ENCODE measurements at places on chromosomes 2 and 18.

- DNase-seq, result no peak
Observed at GRCh38 chr2:168355779-168356476, 100.1 kb upstream of the CERS6 start.

DNA sequence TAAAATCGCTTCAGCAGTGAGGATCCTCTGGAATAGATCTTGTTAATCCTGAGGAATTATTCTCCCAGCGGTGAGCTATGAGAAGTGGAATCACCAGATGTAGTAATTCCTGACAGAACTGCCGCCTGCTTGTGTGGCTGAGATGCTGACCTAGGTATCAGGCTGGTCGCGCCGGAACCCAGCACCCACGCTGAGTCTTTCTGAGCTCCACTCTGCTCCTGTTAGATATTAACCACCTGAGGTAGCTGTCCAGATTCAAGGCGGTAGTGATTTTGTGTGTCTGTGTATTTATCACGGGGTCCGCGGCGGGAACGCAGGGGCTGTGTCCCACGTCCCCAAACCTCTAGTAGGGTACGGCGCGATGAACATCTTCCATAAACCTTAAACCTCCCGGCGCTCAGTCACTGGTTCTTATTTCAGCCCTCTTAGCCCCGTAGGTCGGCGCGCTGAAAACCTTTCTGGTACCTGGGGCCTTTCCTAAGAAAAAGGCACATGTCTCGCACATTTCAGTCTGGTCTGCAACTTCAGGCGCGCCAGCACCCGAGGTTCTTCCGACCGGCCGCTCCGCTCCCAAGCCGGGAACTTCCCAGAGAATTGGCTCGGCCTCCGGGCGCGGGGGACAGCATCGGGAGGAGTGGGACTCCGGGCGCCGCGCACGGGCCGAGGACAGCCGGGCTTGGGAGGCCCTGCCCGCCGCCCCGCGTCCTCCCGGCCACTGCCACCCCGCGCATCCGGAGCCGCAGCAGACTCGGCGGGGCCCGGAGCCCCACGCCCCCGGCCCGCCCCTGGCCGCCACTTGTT, 542 bp upstream of the CNNM3 start:
- peak; percentile 66 for DNase-seq

- DNase-seq, result no peak
Observed at GRCh38 chr2:128227862-128228261, 90.8 kb downstream of the HS6ST1 start.

DNA sequence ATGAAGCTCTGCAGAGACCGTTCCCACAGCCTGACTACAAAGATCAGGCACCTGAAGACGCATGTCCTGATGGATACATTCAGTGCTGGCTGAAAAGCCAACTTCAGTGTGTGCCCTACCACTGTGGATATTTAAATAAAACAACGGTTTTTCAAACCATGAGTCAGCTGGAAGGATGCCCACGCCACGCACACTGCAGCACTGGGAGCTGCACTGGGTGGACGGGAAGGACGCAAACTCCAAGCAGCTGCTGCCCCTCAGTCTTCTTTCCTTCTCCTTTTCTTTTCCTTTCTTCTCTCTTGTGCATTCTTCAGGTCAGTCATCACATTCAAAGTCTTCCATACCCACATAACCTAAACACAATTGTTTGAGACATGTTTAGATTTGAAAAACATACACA, 7.9 kb downstream of the TMEM18 start:
- DNase-seq, result no peak

DNA sequence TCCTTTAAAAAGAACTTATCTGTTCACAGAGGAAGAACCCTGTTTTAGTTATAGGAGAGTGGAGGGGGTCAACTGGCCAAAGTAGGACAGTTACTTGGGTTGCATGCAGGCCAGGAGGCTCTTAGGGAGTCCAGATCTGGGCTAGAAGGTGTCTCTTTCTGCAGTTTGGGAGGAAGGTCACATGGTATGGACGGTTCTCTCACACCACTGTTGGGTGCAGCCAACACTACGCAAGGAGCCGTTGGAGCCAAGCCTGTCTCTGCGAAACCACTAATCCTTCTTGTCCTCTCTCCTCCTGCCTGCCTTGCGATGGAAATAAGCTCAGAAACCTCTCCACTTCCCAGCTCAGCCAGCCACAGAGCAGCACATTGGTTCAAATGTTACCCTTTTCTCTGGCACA, 105.9 kb upstream of the TGFA start:
- DNase-seq, result no peak

GRCh38 chr2:226130192-226130591, 669.4 kb downstream of the IRS1 start:
- DNase-seq, result no peak

DNA sequence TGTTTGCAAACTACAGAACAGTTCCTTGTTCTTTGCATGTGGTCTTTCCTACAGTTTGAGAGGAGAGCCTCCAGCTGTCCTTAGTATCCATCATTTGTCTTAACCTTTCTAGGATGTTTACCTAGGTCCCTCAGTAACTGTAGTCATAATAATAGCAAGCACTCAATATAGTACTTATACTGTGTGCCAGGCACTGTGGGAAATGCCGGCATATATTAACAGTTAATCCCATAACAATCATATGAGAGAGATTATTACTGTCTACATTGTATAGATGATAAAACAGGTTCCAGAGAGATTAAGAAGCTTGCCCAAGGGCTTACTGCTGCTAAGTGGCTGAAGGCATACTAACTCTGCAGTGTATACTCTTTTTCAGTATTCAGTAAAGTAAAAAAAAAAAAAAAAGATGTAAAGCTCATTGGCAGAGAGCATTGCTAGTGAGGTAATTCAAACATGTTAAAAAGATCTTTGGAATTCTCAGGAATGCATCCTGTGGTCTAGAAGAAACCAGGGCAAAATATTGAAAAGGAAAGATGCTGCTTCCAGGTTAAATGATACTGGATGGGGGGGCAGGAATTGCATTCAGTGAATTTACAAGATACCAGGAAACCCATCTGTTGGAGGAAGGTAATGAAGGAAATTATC, 72.3 kb downstream of the SPTBN1 start:
- no peak for DNase-seq

DNA sequence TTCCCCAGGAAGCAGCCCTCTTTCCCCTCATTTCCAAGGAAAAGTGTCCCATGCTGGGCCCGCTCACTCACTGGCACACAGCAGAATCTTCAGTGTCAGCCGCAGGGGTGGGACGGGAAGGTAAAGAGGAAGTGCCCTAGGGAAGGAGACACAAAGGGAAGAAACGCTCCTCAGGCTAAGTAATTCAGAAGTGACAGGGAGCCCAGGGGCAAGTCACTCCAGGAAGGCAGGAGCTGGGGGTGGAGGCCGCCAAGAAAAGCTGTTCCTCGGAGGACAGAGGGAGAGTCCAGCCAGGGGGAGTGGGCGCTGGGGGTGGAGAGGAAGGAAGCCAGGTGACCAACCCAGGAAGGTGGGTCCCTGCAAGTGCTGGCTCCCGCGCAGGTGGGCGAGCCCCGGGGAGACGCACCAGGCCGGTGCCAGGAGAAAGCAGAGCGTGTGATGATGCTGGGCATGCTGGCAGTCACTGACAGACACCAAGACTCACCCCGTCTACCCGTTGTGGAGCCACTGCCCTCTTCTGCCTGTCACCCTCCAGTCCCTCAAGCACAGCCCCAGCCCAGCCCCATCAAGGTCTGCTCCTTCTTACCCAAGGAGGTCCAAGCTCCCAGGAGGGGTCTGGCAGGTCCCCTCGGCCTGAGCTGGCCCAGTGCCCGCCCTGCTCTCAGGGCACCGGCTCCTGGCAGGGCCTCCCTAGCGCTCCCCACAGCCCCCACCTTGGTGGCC, 21.7 kb downstream of the HDAC4 start:
- no peak for DNase-seq

DNA sequence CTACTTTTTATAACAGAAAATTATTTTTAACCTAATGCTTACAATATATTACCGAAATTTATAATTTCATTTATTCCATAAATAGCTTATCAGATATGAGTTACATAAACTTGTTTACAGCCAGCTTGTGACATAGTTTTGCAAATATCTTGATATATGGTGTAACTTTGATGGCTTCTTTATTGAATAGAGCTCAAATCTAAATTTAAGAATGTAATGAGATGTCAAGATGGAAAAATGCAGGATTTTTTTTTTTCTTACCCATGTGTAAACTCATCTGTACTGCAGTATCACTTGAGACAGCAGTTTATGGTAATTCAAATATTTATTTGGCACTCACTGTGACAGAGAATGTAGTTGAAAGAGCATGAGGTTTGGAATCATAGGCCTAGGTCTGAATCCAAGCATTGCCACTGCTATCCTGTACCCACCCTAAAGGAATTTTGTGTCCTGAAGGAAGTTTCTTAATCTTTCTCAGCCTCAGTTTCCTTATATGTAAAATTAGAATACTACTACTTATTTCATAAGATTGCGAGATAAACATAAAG, 3.8 kb downstream of the CREB1 start:
- no peak for DNase-seq

- DNase-seq, result no peak
Observed at GRCh38 chr2:158598862-158599517, 142.2 kb downstream of the PKP4 start.

- DNase-seq, result no peak
Observed at GRCh38 chr18:52401236-52401635, 61.2 kb downstream of the DCC start.

- no peak for DNase-seq
Observed at GRCh38 chr18:48580782-48581181, 42.0 kb downstream of the CTIF start.

All from GM13977 (cell line).